ENCODE measurements at places on chromosomes 12 and 14.

GRCh38 chr12:105083031-105083430 is 1.2 kb downstream of the ALDH1L2 start:
- DNase-seq, result no peak

DNA sequence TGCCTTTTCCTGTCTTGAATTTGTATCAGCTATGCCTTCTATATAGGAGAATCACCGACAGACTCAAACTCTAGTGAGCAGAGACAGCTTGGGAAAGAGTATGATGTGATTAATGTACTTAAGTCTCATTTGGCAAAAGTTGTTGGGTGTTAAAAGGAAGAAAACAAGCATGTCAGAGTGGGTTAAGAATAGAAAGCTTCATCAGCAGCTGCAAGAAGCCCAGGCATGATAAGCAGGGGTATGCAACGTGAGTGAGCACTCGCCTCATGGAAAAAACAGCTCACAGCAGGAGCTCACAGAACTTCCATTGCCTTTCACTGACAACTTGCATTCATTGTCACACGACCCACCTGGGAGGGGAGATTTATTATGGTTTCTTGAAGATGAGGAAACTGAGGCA is 35.9 kb upstream of the WNK1 start:
- DNase-seq, result no peak

- DNase-seq, result no peak
Measured at GRCh38 chr12:111429828-111430432, 24.2 kb downstream of the SH2B3 start.

GRCh38 chr14:50875359-50876070 is 3.7 kb downstream of the ABHD12B start:
- DNase-seq, result no peak

- DNase-seq, result no peak
Measured at GRCh38 chr12:109932878-109933503, 32.9 kb downstream of the TCHP start.

GRCh38 chr14:91368776-91369416 is 48.7 kb downstream of the CCDC88C start:
- no peak for DNase-seq

Data from HAP-1 (cell line).